Upper lobe of right lung (tissue), 1 donor: ENCODE measurements at places on chromosomes 7 and 10. TPM values are rescaled to one million over a fixed set of nuclear protein-coding genes. Genes with fewer than 3 reads are reported as not detected.

The PON1 gene
- total RNA-seq: 0.49 TPM

- no peak overlapping the region for H3K4me3 ChIP-seq
- H3K27me3 ChIP-seq: no peaks in the 10 kb centered on the region
- H3K27ac ChIP-seq: peak overlapping the region; percentile 71
- no peaks in the 10 kb centered on the region for H3K36me3 ChIP-seq
These were observed 24.0 kb upstream of the EEPD1 start for GRCh38 chr7:36129048-36129534.

The YKT6 gene
- 54.7 TPM for total RNA-seq

DNA sequence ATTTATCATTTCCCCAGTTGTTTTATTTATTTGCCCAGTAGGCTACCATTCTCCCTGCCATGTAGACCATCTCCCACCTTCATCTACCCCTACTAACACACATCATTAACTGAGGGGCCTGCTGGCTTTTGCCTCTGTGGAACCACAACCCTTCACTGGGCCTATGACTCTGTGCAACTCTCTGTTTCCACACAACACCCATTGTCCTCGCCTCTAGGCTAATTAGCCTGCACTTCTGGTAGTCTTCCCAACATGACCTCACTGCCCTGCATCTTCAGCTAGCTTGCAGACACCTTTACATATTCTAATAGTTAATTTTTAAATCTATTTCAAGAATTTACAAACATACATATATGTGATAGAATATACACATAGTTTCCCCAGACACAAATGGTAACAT is 7.5 kb downstream of the ANKIB1 start:
- no peaks in the 10 kb centered on the region for H3K36me3 ChIP-seq
- H3K27me3 ChIP-seq: no peaks in the 10 kb centered on the region
- no peak overlapping the region for H3K27ac ChIP-seq
- H3K4me3 ChIP-seq: no peak overlapping the region

The DKK1 gene
- 3.7 TPM for total RNA-seq

DNA sequence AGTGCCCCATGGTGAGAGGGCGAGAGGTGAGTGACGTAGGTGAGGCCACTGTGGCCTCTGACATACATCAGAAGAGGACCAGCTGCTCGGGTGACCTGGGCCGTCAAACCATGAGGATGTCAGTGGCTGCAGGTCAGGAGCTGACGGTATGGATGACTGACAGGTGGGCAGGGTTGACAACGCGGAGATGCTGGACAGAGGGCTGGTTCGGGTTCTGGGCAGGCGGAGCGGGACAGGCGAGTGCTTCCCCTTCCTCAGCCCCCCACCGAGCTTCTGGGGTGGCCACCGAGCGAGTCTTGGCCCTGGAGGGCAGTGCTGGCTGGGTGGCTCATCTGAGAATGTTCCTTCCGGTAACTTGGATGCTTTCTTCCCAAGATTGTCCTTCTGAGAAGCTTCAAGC is 91.8 kb downstream of the ACTR3B start:
- H3K36me3 ChIP-seq: peaks cover 5% of the 10 kb centered on the region
- H3K4me3 ChIP-seq: no peak overlapping the region
- no peak overlapping the region for H3K27ac ChIP-seq
- no peaks in the 10 kb centered on the region for H3K27me3 ChIP-seq
- no peak for DNase-seq
